ENCODE measurements at places on chromosomes 2 and 18. TPM values are rescaled to one million over a fixed set of nuclear protein-coding genes. Genes with fewer than 3 reads are reported as not detected.
A peak's percentile ranks its signal among the peaks of the same experiment; 100 is the strongest.

DNA sequence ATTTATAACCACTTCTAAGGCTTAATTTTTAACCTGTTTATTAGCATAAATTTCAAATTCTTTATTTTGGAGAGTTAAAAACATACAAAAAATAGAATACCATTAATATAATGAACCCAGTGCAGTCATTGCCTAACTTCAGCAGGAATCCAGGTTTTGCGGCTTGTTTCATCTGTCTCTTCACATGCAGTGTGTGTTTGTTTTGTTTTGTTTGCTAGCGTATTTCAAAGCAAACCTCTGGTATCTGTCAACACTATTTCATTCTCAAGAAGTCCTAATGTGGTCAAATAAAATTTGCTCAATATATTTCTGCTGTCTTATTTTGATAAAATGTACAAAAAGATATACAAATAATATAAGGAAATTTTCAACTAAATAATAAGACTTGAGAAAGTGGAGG lies 328.5 kb downstream of the AGPS start:
- no peak overlapping the region for H3K4me3 ChIP-seq
- H3K27ac ChIP-seq, result no peak overlapping the region
- peaks cover 1% of the 10 kb centered on the region for H3K27me3 ChIP-seq
- H3K36me3 ChIP-seq, result no peaks in the 10 kb centered on the region
- no peak for DNase-seq

- no peaks in the 10 kb centered on the region for H3K27me3 ChIP-seq
- H3K36me3 ChIP-seq, result no peaks in the 10 kb centered on the region
- no peak overlapping the region for H3K4me3 ChIP-seq
Observed at GRCh38 chr2:127176371-127177311, 43.5 kb downstream of the CYP27C1 start.

GRCh38 chr18:23578891-23579653 lies 7.2 kb downstream of the NPC1 start:
- H3K27me3 ChIP-seq, result no peaks in the 10 kb centered on the region
- no peak overlapping the region for H3K27ac ChIP-seq
- no peaks in the 10 kb centered on the region for H3K36me3 ChIP-seq

The GAL3ST2 gene
- total RNA-seq, result not detected

- H3K27me3 ChIP-seq, result no peaks in the 10 kb centered on the region
- no peak for DNase-seq
- peaks cover 14% of the 10 kb centered on the region for H3K4me1 ChIP-seq
Observed at GRCh38 chr2:86445436-86445835, 4.3 kb downstream of the KDM3A start.

DNA sequence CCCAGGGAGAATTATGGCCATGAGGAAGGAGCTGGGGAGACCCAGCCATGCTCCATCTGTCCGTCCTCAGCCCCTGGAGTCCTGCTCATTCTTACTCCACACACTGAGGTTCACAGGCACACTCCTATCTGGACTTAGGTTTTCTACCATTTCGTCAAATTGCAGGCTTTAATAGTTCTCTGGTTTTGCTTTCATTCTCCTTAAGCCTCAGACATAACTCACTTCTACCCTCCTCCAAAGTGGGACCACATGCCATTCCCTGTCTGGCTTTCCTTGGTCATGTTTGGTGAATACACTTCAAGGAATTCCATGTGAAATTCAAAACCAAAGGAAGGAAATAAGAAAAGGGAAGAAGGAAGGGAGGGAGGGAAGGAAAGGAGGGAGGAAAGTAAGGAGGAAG lies 115.7 kb downstream of the CMPK2 start:
- H3K27ac ChIP-seq, result no peak overlapping the region
- no peak for DNase-seq
- H3K4me1 ChIP-seq, result no peaks in the 10 kb centered on the region
- H3K27me3 ChIP-seq, result no peaks in the 10 kb centered on the region

The HOXD12 gene
- not detected for total RNA-seq

The MTLN gene
- total RNA-seq, result 32.9 TPM

- H3K36me3 ChIP-seq, result no peaks in the 10 kb centered on the region
- H3K27me3 ChIP-seq, result no peaks in the 10 kb centered on the region
- peaks cover 2% of the 10 kb centered on the region for H3K4me1 ChIP-seq
- no peak overlapping the region for H3K4me3 ChIP-seq
- no peak overlapping the region for H3K27ac ChIP-seq
Observed at GRCh38 chr2:229118927-229119326, 152.2 kb downstream of the PID1 start.

The NT5DC4 gene
- 0.23 TPM for total RNA-seq

The PDE1A gene
- total RNA-seq, result 17.1 TPM

The SIX2 gene
- total RNA-seq, result 1.7 TPM

- H3K4me3 ChIP-seq, result no peak overlapping the region
- no peaks in the 10 kb centered on the region for H3K36me3 ChIP-seq
- DNase-seq, result no peak
Observed at GRCh38 chr2:136327162-136327852, 209.4 kb upstream of the CXCR4 start.

The PUS10 gene
- 3.3 TPM for total RNA-seq

DNA sequence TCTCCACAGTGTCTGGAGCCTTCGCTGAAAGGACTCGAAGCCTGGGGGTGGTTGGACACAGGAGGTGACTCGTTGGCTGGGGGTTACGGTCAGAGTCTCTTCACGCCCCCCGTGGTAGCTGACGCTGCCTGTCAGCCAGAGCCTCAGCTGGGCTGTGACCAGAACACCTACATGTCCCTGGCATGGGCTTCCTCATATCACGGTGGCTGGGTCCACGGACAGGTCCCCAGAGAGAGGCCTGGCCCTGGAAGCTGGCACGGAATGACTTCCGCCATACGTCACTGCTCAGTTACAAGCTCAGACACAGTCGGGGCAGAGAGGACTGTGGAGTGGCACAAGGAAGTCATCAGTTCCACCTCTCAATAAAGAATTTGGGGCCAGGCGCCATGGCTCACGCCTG lies 28.5 kb downstream of the ITGB1BP1 start:
- no peaks in the 10 kb centered on the region for H3K27me3 ChIP-seq
- H3K4me1 ChIP-seq, result no peaks in the 10 kb centered on the region
- no peaks in the 10 kb centered on the region for H3K36me3 ChIP-seq
- H3K4me3 ChIP-seq, result no peak overlapping the region
- peak overlapping the region; percentile 8 for H3K27ac ChIP-seq

DNA sequence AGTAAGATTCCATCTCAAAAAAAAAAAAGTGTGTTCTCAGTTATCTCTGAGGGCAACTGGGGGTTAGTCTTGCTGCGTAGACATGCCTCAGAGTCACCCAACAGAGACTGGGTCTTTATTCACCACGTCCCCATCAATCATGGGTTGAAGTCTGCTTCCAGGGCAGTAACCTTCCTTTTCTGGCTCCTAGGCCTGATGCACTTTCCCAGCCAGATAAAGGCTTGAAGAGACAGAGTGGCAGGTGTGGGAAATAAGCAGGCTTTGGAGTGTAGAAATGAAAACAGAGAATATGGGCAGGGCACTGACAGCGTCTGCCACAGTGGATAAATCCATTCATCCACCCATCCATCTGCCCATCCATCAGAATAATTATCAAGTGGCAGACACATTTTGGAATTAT lies 134.1 kb upstream of the LGALSL start:
- H3K4me3 ChIP-seq, result no peak overlapping the region
- no peaks in the 10 kb centered on the region for H3K36me3 ChIP-seq
- no peak overlapping the region for H3K27ac ChIP-seq
- no peak for DNase-seq
- no peaks in the 10 kb centered on the region for H3K4me1 ChIP-seq

The PRKAG3 gene
- total RNA-seq, result 1.0 TPM

DNA sequence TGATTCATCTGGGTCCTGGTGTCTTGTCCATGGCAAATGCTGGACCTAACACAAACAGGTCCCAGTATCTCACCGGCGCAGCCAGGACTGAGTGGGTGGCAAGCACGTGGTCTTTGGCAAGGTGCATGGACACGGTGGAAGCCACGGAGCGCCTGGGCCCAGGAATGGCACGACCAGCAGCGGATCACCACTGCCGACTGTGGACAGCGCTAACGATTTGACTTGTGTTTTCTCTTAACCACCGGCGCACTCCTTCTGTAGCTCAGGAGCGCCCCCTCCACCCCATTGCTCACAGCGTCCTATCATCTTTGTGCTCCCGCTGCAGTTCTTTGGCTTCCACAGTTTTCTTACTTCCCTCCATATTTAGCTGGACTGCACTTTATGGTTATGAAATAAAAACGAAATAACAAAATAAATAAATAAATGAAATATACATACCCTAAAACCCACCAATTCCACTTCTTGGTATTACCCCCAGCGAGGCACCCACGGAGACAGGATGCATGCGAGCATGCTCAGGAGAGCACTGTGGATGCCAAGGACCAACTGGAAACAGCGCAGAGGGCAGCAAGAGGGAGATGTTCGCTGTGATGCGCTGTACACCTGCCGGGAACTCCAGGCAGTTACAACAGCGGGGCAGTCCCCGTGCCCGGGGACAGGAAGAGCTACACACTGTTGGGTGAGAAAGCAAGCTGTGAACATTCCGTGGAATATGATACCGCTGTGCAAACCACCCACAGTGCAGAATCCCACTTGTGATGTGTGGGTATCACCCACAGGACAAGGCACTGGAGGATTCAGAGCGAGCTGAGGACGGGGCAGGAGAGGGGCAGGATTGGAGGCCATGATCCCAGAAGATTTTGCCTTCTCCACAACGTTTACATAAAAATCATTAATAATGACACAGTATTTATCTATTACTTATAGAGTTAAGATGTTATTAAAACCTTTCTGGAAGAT lies 7.0 kb upstream of the CIDEA start:
- no peaks in the 10 kb centered on the region for H3K4me1 ChIP-seq
- H3K27me3 ChIP-seq, result no peaks in the 10 kb centered on the region
- H3K27ac ChIP-seq, result no peak overlapping the region
- H3K36me3 ChIP-seq, result no peaks in the 10 kb centered on the region
- H3K4me3 ChIP-seq, result no peak overlapping the region

The ITPRID2 gene
- 145 TPM for total RNA-seq

DNA sequence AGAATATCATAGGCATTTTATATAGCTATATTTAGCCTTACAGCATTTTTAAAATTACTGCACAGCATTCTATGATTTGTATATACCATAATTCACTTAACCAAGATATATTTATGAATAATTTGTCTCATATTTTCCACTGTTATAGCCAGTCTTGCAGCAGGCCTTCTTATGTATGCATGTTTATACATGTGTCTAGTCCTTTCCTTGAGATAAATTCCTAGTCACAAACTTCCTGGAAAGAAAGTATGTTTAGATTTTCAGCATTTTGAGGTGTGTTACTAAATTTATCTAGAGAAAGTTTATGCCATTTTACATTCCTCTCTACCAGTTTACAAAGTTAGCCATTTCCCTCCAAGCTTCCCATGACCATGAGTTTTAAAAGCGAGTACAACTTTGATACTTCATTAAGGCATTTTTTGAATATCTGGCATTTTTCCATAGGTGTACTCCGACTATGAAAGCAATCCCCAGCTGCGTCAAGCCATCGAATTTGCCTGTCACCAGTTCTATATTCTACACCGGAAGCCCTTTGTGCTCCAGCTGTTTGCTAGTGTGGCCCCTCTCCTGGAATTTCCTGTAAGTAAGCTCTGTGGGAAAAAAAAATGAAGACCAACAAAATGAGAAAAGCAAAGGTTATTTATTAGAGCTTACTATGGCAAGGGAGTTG lies 59.4 kb upstream of the RPE start:
- no peaks in the 10 kb centered on the region for H3K27me3 ChIP-seq
- no peak overlapping the region for H3K4me3 ChIP-seq
- no peaks in the 10 kb centered on the region for H3K4me1 ChIP-seq
- H3K36me3 ChIP-seq, result no peaks in the 10 kb centered on the region
- H3K27ac ChIP-seq, result no peak overlapping the region

DNA sequence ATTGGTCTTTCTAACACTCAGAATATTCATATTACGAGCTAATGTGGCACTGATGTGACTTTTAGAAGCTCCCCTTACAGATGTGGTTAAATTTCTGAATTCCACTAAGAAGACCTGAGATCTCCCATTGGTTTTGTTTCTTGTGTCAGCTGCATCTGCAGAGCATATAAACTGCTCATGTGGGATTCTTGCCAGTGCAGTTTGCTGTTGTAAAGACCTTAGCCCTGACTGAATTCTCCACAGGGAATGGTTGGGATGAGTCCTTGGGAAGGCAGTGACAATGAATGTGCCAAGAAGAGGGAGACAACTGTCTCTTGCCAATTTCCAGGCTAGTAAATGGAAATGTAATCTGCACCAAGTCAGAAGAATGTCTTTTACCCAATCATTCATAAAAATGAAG lies 94.1 kb downstream of the PTPRM start:
- H3K27ac ChIP-seq, result no peak overlapping the region
- H3K27me3 ChIP-seq, result no peaks in the 10 kb centered on the region
- no peaks in the 10 kb centered on the region for H3K36me3 ChIP-seq

DNA sequence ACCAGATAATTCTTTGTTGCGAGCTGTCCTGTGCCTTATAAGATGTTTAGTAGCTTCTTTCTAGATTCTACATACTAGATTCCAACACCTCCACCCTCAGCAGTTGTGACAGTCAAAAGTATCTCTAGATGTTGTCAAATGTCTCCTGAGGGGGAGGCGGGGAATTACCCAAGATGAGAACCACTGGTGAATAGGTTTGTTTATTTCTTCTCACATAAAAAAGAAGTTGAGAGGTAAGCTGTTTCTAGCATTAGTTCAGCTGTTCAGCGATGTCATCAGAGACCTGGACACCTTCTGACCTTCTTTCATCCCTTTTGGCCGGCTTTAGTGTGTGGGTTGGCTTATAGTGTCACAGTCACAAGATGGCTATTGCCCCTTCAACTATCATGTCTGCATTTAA lies 237.5 kb upstream of the SP5 start:
- no peak overlapping the region for H3K4me3 ChIP-seq
- H3K27me3 ChIP-seq, result no peaks in the 10 kb centered on the region
- H3K27ac ChIP-seq, result no peak overlapping the region

DNA sequence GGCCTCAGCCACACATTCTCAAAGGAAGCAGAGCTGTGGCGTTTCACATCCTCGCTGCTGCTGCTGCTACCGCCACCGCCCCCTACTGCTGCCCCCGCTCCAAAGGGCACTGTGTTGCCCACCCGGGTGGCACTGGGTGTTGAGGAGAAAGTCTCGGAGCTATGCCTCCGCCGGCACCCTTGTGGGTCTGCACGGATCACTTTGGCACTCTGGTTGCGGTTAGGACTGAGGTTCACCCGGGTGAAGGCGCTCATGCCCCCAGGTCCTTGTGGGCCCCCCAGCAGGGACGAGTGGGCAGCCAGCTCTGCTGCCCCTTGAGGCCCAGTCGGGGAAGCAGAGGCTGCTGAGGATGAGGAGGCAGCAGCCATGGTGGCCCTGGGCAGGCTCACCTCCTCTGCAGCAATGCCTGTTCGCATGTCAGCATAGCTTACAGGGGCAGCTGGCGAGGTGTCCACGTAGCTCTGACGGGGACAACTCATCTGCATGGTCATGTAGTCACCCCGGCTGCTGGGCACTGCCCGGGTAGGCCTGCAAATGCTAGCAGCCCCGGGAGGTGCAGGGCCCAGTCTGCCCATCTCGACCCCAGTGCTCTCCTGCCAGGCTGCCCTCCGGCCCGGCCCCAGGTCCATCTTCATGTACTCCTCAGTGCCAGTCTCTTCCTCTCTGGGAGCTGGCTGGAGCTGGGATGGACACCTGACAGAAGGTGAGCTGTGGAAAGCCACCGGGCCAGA lies 4.2 kb downstream of the IRS1 start:
- H3K27me3 ChIP-seq, result no peaks in the 10 kb centered on the region
- no peaks in the 10 kb centered on the region for H3K36me3 ChIP-seq
- peak overlapping the region; percentile 30 for H3K27ac ChIP-seq
- peak; percentile 77 for DNase-seq
- H3K4me3 ChIP-seq, result peak overlapping the region; percentile 52

- peak; percentile 76 for DNase-seq
- no peaks in the 10 kb centered on the region for H3K36me3 ChIP-seq
- no peaks in the 10 kb centered on the region for H3K27me3 ChIP-seq
- no peak overlapping the region for H3K27ac ChIP-seq
Observed at GRCh38 chr2:68317971-68318913, 1.5 kb downstream of the CNRIP1 start.

- no peaks in the 10 kb centered on the region for H3K36me3 ChIP-seq
- DNase-seq, result no peak
- H3K27ac ChIP-seq, result no peak overlapping the region
- H3K4me1 ChIP-seq, result no peaks in the 10 kb centered on the region
- H3K4me3 ChIP-seq, result no peak overlapping the region
Observed at GRCh38 chr2:66334237-66335029, 100.5 kb upstream of the MEIS1 start.

The RNF25 gene
- total RNA-seq, result 24.0 TPM
